NCI-H748 treated with DMSO at 0.1 percent for 48 hours (cell line): ENCODE measurements at places on chromosomes 7 and 10.
A peak's percentile ranks its signal among the peaks of the same experiment; 100 is the strongest.

DNA sequence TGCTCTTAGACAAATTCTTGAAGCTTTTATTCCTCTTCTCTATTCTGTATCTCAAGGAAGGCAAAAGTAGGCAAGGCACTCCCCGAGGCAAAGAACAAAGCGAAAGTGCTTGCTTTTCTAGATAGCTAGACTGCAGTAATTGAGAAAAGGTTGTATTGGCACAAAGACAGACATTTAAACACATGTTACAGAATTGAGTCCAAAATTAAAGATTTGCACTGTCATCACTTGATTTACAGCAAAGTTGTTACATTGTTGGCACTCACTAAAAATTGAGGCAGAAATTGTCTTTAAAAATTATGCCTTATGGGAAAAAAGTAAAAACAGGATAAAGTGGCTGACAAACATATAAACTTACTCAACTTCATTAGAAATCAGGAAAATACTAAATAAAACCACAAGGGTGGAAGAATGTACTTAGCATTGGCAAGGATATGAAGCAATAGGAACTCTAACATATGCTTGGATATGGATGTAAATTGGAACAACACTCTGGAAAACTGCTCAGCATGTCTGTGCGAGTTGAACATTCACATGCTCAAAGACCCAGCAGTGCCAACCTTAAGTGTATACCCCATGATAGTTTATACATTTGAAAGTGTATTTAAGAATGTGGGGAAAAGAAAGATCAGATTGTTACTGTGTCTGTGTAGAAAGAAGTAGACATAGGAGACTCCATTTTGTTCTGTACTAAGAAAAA is 491.3 kb downstream of the GLRX3 start:
- no peak for DNase-seq

DNA sequence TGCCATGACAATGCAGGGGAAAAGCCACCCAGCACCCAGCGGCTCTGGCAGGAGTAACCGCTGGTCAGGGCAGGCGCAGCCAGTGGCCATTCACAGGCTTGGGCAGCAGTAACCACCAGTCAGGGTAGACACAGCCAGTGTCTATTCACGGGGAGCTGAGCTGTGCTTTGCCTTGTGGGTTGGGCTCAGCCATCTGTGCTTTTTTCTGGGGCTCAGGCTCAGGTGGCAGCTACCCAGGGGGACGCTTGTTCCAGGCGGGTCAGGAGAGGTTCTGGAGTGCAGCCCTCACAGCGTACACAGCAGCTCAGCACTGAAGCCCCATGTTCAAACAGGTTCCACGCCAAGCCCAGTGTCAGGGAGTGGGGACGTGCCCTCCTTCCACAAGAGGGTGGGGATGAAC is 28.5 kb downstream of the FOXL3 start:
- no peak for DNase-seq

DNA sequence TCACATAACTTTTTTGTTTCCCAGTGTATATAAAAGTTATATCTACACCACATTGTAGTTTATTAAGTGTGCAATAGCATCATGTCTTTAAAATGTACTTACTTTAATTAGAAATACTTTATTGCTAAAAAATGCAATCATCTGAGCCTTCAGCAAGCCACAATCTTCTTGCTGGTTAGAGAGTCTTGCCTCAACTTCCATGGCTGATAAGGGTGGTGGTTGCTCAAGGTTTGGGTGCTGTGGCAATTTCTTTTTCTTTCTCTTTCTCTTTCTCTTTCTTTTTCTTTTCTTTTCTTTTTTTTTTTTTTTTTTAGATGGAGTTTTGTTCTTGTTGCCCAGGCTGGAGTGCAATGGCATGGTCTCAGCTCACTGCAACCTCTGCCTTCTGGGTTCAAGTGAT is 360.0 kb downstream of the MAGI2 start:
- DNase-seq = no peak

DNA sequence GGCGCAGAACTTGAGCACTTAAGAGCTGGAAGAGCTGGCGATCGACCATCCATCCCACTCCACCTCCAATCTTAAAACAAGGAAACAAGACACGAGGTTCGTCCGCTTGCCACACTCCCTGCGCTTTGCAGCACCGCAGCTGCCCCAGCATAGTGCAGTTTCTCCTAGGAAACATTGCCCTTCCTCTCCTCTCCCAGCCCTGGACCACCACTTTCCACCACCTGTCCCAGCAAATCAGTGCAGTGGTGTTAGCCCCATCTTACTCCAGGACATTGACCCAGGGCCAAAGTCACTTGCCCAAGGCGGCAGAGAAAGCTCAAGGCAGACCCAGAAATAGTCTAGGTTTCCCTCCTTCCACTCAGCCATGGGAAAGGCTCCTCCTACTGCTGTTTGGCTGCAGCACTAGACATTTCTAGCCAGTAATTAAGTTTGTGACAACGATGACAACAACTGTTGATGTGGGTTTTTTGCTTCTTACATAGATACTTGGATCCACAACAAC is 1.5 kb upstream of the PARD3 start:
- DNase-seq = no peak

- no peak for DNase-seq
Observed at GRCh38 chr10:101749047-101750016, 26.6 kb downstream of the FGF8 start.

GRCh38 chr10:62356447-62356846 is 17.7 kb upstream of the ZNF365 start:
- no peak for DNase-seq

- no peak for DNase-seq
Observed at GRCh38 chr10:28841625-28842024, 164.3 kb downstream of the BAMBI start.

DNA sequence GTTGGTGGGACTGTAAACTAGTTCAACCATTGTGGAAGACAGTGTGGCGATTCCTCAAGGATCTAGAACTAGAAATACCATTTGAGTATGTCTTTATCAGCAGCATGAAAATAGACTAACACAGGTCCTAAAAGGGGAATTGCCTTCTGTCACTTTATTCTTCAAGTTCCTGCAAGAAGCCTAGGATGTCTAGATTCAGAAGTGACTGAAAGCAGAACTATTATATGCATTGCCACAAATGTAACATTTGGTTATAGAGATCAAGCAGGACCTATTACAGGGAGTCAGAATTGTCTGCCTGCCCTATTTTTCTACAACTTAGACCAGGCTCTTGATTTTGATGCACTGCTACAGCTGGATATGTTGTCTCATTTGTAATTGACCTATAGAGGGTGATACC is 364.7 kb downstream of the SORCS1 start:
- DNase-seq = no peak

GRCh38 chr7:50655490-50655889 is 90.3 kb upstream of the DDC start:
- no peak for DNase-seq

GRCh38 chr7:12635830-12636229 is 51.6 kb upstream of the ARL4A start:
- DNase-seq = no peak

- DNase-seq = no peak
Observed at GRCh38 chr7:6691103-6691502, 15.6 kb downstream of the ZNF12 start.

GRCh38 chr7:22722536-22723180 is 4.3 kb upstream of the IL6 start:
- DNase-seq = no peak

DNA sequence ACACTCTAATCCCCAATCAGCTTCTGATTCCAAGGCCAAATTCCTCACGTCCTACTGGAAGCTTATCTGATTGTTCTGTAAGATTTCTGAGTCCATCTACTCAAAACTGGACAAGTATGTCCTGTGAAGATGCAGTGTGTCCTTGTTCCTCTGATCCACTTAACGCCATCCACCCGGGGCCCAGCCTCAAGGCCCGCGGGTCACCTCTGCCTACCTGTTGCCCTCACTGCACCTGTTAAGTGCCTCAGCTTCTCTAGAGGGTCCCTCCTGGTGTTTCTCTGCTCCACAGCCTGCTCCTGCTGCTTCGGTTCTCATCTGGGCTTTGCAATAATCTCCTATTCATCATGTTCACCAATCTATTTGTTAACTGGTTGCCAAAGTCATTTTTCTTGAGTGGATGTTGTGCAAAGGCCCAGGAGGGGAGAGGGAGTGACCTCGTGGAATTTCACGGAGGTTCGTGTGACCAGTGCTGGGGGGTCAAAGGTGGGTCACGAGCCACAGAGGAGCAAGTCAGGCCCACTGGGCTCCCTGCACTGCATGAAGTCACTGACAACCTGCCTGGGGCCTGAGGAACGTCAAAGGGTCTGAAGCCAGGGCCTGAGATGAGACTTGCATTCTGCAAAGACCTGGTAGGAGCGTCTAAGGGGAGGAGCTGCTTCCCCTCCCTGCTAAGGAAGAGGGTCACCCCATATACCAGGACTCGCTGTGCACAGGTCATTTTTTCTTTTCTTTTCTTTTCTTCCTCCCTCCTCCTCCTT is 338.1 kb downstream of the WDR37 start:
- DNase-seq = no peak

GRCh38 chr7:11193131-11193867 is 219.6 kb downstream of the PHF14 start:
- DNase-seq = peak; percentile 64

DNA sequence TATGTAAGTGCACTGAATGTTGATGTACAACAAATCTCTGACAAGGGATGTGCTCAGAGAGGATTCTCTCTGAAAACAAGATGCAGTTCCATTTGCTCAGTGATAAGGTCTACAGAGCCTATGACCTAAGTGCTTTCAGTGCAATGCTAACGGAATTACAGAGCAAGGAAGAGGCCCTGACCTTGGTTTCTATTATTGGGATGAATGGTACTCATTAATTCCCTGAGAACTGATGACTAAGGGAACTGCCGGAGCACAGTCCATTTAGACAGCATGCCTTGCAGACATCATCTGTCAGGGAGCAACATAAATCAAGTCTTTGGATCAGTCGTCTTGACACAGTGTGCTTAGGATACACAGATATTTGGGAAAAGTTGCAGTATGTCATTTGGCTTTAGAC is 340.8 kb downstream of the PHTF2 start:
- DNase-seq = no peak

- no peak for DNase-seq
Observed at GRCh38 chr10:100970914-100971811, 1.9 kb downstream of the SEMA4G start.

- no peak for DNase-seq
Observed at GRCh38 chr10:78699971-78700370, 368.8 kb upstream of the ZMIZ1 start.

DNA sequence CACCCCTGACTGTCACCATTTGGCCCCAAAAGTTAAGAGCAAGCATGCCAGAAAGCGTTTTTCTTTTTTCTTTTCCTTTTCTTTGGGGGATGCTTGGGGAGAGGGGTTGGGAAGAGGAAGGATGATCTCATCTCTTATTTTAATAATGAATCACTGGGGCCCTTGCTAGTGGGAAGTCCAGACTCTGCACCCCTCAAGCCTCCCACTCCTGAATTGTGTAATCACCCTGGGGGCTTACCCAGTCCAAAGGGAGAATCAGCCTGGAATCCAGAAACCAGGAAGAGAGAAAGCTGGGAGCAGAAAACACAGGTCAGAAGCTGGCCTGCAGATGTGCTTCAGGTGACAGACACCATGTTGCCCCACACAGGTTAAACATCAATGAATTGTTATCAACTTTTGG is 14.7 kb upstream of the HABP2 start:
- DNase-seq = no peak

DNA sequence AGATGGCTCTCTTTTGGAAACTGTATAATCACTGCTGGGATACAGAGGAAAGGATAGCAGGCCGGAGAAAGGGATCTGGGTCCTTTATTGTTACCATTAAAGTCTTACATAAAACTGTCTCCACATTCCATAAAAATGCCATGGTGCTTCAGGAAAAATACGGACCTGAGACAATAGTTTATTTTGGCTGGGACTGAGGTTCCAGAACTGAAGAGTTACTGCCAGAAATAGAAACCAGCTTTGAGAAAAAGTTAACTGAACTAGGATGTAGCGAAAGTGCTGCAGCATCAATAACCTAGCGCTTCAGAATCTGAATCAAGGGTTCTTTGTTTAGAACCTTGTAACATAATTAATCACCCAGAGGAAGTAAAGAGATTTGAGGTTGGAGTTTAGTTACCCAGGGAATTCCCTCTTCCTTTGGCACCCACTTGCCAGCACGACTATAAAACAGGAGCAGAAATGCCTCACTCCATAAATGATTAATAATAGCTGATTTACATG is 38.0 kb downstream of the MEOX2 start:
- no peak for DNase-seq

GRCh38 chr10:8453587-8453986 is 399.1 kb downstream of the GATA3 start:
- no peak for DNase-seq

DNA sequence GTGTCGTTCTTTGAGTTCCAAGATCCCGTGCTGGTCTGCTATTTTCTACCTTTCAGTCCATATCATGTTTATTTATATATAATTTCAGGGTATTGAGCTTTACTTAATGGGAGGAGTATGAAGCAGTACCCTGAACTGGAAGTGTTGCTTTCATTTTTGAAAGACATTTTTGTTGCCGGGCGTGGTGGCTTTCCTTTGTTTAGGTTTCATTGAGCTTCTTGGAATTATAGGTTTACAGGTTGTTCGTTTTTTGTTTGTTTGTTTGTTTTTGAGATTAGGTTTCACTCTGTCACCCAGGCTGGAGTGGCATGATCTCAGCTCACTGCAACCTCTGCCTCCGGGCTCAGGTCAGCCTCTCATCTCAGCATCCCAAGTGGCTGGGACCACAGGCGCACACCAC is 7.4 kb downstream of the ZNF487 start:
- DNase-seq = no peak

DNA sequence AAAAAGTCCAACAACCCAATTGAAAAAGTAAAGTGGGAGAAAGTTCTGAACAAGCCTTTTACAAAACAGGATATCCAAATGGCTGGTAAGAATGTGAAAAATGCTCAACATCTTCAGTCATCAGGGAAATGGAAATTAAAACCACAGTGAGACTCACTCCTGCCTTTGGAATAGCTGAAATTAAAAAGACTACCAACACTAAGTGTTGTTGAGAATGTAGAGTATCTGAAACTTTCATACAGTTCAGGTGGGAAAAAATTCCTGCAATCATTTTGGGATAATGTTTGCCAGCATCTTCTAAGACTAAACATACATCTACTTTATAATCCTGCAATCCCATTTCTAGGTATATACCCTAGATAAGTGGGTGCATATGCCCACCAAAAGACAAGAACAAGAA is 395.1 kb downstream of the GRID1 start:
- no peak for DNase-seq

GRCh38 chr10:133110609-133111275 is 23.0 kb downstream of the ADGRA1 start:
- no peak for DNase-seq

DNA sequence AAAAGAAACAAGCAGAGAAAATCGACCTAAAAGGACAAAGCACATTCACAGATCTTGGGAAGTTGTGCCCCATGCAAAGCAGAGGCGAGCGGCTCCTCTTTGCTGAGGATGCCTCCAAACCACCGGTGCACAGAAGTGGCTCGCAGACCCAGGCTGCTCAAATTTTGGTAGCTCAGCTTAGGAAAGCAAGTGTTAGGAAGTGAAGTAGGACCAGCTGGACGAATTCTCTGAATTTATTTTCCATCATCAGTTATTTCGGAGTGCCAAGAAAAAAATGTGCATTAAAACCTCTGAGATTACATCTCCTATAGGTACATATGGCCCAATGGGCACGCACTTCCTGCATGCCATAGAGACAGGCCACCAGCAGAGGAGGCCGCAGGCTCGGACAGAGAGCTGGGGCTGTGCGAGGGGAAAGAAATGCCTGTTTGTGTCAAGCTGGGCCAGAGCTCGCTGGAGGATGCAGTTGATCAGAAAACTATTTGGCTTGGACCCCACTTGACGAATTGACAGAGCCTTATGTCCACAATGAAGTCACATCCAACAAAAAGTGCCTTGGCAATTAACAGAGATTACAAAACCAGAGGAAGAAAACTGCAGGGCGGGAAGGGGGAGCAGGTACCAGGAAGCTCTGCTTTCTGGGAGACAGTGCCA is 122.3 kb upstream of the LYZL2 start:
- no peak for DNase-seq

GRCh38 chr10:1180836-1181235 is 124.7 kb downstream of the WDR37 start:
- no peak for DNase-seq
